ENCODE measurements at places on chromosomes 5 and 9.

DNA sequence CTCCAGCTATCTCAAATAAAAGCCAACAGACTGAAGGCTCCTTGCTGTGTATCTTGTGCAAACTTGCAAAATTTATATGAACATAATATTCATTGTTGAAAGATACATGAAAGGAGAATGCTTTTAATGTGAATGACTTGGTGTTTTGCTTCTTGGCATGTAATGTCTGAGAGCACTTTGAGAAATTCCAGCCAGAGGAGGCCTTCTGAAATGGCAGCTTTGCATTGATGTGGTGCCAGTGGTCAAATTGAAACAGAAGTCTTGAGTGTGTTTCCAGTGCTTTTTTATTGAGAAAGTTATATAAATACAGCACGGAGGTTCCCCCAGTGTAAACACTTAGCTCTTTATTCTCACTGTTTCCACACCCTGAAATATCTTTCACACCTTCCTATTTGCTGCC, 182.1 kb downstream of the ADCY2 start:
- no peak for DNase-seq

GRCh38 chr5:139788294-139788910, 7.2 kb upstream of the PSD2 start:
- DNase-seq: peak; percentile 91

- DNase-seq: no peak
These were observed 49.4 kb upstream of the PAPPA start for GRCh38 chr9:116103976-116104820.

DNA sequence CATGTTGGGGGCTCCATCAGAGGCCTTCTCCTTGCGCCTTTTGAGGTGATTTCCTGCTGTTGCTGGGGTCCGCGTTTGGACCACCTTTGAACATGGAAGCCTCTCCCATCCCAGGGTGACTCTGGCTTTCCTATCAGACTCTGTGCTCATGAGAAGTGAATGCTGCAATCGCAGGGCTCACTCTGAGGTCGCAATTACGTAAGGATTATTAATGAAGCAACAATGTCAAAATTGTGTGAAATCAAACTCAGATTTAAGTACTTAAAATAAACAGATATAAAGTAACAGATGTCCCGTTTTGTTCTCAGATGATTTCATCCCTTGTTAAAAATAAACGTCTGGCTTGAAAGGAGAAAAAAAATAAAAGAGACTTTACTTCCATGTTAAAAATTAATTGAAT, 634.2 kb downstream of the BNC2 start:
- no peak for DNase-seq

GRCh38 chr9:72465593-72465984, 55.8 kb upstream of the TMC1 start:
- no peak for DNase-seq

GRCh38 chr9:10062629-10063395, 550.0 kb downstream of the PTPRD start:
- DNase-seq: no peak

DNA sequence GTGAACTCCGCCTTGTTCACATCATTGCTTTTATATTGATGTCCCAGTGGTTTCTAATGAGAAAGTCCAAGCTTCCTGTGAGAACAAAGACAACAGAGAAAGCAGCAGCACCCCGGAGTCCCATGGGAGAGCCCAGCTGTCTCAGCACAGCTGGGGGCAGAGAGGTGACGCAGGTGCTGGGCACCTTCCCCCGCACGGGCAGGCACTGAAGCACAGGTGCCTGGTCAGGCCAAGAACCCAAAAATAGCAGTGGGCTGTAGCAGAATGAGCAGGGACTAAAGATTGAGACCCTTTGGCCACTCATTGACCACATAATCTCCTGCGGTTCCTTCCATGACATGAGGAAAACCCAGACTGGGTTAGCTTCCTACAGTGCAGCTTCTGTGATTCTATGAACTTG, 18.8 kb downstream of the SRD5A1 start:
- DNase-seq: no peak

- DNase-seq: no peak
These were observed 55.5 kb downstream of the GPBP1 start for GRCh38 chr5:57229313-57229712.

- no peak for DNase-seq
These were observed 24.8 kb upstream of the PDCD1LG2 start for GRCh38 chr9:5485378-5486085.

DNA sequence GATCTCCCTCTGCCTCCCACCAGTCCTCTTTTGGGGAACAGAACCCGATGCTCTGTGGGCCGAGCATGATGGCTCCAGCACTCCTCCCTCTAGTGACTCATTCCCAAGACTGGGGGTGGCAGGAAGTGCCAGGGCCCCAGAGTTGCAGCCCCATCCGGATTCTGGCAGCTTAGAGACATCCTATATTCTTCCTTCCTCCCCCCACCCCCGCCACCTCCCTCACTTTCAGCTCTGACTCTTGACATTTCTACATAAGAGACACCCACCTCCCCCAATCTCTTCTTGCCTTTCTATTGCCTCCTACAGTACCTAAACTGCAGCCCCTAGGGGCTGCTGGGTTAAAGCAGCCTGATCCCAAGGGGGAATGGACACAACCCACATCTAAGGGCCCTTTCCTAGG, 47.1 kb upstream of the MATR3 start:
- DNase-seq: no peak

GRCh38 chr5:123671711-123672456, 159.9 kb downstream of the CSNK1G3 start:
- no peak for DNase-seq

- DNase-seq: no peak
These were observed 756 bp upstream of the PRR7 start for GRCh38 chr5:177445917-177446199.

DNA sequence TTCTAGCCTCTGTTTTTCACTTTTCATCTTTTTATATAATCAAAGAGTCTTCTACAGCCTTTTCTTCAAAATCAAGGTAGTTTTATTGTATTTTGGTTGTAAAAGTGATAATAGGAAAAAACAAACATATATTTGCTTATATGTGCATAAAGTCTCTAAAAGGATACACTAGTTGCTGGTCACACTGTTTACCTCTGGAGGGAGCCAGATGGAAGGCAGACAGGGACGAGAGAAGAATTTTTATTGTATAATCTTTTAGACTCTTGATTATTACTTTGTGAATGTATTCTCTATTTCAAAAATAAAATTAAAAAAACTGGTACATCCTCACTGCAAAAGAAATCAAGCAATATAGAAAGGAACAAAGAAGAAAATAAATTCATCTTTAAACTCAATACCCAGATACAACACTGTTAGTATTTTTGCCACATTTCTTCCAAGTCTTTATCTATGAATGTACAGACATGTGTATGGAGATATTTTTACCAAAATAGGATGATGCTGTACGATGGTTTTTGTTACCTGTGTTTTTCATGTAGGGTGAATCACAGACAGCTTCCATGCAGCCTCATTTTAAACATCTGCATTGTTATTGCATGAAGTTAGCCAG, 6.1 kb upstream of the RNF183 start:
- peak; percentile 54 for DNase-seq

DNA sequence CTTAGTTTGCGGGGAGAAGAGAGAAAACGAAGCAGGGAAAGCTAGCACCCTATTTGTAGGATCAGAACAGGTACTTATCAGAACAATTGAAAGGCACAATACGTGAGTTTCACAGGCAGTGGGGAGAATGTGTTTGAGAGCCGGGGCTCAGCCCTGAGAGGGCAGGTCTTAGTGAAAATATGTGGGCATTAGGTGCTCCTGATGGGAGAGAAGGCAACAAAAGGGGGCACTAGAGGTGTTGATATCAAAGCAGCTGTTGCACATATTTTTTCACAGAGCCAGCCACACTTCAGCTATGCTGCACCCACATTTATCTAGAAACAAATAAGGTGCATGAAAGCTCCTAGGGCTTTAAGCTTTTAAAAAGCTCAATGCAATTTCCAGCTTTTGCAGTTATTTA, 99.7 kb upstream of the MAN2A1 start:
- DNase-seq: no peak

- DNase-seq: no peak
These were observed 100.7 kb downstream of the RAB3C start for GRCh38 chr5:58683567-58683966.

DNA sequence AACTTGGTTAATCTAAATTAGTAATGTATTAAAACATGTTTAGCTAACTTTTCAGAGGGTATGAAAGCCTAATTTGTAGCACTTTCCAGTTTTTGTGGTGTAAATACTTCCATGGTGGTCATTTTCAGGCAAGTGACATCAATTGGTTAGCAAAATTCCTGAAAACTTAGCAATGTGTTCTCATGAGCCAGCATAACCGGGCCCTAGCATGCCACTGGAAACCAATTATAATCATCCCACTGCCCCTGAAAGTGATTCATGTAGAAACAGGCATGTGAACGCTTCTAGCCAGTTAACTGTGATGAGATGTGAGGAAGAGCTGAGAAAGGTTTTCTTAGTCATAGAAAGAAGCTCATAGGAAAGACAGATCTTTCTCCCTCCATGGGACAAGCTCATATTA, 417.2 kb downstream of the TLR4 start:
- no peak for DNase-seq

DNA sequence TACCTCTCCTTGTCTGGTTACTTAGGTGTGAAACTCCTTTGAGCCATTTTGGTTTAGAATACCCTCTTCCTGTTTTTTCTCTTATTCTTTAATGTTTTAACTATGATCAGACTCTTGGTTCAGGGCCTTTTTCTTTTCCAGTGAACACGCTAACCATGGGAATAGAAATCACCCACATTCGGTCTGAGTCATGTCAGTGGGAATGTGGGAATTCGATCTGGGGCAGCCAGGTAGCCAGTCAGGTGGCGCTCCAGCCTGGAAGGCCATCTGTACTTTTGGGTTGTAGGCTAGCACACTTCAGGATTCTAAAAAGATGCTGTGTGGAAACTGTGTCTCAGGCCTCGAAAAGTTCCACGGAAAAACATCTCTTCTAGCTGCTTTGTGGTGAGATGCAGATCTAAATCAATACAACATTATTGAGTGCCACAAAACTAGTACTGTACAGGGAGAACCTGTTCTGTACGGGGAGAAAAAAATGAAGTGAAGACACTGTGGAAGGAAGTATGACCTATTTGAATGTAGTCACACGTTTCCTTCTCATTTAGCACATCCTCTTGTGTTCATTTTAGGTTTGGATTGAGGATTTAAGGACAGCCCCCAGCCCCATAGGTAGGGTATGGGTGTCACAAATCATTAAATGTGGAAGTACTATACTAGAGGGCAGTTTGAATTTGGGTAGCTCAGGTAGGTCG, 36.4 kb downstream of the SNX30 start:
- no peak for DNase-seq

- DNase-seq: no peak
These were observed 46.3 kb upstream of the SMIM23 start for GRCh38 chr5:171739271-171739670.

DNA sequence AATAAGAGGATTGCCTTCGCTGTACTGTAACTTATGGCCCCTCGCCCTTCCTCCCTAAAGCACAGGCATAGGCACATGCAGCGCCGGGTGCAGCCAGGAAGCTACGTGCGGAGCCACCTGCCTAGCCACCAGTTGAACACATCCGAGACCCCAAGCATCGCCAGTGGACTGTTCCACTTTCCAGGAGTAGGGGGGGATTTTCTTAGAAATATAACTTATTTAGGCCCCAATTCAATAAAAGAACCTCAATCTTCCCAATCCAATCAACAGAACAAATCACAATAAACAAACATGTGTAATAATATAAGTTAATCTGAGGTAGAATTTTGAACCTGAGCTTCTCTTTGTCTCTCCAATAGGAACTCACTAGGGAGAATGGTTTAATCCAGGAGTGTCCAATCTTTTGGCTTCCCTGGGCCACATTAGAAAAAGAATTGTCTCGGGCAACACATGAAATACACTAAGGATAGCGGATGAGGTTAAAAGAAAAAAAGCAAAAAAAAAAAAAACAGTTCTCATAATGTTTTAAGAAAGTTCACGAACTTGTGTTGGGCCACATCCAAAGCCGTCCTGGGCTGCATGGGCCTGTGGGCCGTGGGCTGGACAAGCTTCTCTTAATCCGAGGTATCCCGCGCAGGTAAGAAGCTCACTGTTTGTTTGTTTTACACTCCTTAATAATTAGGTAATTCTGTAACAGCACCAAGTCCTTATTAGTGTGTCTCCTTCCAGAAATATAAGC, 22.0 kb upstream of the NIPBL start:
- no peak for DNase-seq

DNA sequence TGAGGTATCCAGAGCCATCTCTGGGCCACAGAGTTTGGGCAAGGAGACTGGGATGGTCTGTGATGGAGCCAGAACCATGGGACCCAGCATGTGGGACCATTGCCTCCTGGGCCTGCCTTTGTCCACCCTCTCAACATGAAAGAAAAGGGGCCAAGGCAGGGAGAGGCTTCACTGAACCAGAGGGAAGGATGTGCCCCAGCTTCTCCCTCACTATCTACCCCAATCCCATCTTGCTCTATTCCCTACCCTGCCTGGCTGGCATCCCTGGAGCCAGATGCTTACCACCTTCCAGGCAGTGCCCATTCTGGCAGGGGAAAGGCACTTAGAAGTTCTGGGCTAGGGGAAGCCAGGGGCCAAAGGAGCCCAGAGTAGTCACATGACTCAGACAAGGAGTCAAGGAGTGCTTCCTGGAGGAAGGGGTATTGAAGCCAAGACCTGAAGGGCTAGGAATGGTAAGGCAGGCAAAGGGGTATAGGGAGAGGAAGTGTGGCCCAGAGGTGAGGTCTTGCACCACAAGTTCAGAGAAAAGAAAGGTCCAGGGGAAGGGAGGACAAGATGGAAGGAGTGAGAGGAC, 9.8 kb downstream of the PDLIM4 start:
- DNase-seq: no peak

DNA sequence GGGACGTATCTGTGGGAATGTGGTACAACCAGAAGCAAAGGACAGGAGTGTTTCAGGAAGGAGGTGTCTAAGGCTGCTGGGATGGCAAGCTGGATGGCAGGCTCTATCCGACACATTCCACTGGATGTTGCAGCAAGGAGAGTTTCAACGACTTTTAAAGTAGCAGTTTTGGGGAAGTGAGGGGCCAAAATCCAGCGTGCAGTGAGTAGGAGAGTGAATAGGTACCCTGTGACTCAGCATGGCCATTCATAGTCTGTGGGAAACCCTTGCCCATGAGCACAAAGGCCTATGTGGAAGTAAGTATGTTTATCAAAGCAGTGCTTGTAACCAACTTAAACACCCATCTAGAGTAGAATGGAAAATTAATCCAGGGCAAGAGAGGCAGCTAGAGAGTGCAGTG, 664.7 kb downstream of the ACTL7B start:
- no peak for DNase-seq

- DNase-seq: no peak
These were observed 388.1 kb upstream of the ACO1 start for GRCh38 chr9:31996331-31996730.

DNA sequence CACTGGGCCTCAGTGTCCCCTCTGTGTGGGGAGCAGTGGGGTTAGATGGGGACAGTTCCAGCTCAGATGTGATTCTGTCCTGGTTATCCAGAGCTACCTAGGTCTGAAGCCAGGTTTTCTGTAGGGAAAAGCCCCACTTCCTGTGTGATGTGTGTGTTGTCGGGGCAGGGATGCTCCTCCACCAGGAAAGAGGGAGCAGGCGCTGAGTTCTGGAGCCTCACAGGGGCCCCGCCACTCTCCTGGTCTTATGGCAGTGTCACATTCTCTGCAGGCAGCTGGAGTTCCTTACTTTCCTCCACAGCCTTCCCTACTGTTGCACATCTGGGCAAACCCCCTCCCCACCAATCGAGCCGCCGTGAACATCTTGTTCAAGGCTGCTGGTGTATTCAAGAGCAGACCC, 39.1 kb upstream of the GRHPR start:
- DNase-seq: no peak

GRCh38 chr9:26247861-26248260, 569.6 kb upstream of the TUSC1 start:
- DNase-seq: no peak

Measured in frontal cortex (tissue), 4 donors.